Inflammatory macrophage treated with lipopolysaccharide for 4 hours (primary cell): ENCODE measurements at places on chromosomes 1 and 21.

DNA sequence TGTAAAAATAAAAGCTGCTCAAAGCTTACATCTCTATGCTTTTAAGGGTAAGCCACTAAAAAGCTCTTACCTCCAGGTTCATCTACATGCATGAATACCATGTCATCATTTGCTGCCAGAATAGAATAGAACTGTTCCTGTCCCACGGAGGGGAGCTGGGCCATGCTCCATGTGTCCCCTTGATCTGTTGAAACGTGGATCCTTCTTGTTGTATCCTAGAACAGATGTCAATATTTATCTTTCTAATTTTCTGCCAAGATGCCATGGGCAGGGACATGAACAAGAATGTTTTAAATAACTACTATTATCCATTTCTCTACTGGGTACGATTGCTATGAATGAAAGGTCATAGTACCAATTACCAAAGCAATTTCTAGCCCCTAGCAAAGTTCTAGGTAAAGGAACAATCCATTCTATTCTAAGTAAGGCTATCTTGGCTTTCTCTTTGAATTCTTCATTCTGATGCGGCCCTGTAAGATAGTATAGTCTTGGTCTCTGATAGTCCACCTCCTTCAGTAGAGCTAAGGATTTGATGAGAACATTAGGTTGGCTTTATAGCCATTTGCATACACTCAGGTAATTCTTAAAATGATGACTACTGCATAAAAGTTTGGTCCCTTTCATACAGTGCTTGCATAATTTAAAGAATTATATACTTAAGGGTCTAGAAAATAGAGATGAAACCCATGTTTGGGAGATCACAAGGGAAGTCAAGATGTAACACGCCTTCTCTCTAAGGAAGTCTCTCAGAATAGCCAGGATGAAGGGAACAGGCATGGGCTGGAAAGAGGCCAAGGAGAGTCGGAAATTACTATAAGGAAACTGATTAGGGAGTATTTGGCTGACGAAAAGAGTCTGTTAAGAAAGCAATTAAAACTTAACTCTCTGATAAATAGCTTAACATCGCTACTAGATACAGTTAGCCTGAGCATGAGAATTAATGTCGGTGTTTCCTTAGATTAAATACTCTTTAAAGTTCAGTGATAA, 35.4 kb upstream of the MYBPHL start:
- DNase-seq: no peak

GRCh38 chr1:110056285-110056683, 14.2 kb downstream of the ALX3 start:
- DNase-seq: no peak

DNA sequence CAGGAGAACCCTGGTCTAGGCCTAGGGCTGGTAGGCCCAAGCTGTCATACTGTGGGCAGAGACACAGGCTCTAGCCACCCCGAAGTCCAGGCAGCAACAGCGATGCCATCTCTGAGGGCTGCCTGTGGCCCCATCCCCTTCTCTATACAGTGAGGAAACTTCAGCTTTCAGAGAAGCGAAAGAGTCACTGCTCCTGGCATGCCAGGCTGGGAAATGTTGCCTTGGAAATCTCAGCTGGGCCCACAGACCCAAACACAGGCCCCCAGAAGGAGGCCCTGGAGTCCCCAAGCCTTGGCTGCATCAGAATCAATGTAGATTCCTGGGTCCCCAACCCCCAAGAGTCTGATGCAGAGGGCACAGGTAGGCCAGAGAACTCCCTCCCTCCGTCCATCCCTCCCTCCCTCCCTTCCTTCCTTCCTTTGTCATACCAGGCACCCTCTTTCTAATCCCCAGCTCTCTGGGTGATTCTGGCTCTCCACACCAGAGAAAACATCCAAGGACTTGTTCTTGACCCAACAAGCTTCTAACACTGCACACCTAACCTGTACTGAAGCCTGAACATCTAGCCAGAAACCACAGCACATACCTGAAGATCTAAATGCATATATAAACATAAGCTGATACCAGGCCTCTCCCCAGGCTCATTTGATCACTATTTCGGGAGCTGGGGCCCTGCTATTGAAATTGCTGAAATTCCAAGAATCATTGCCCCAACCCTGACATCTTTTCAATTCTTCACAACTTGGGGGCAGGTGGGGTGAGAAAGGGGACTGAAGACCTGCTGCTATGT, 143.2 kb upstream of the EDN2 start:
- DNase-seq: no peak

GRCh38 chr1:76492752-76493430, 374.4 kb upstream of the ST6GALNAC5 start:
- DNase-seq: peak; percentile 2

- no peak for DNase-seq
These were observed 85.6 kb downstream of the GDAP2 start for GRCh38 chr1:117843791-117844190.

DNA sequence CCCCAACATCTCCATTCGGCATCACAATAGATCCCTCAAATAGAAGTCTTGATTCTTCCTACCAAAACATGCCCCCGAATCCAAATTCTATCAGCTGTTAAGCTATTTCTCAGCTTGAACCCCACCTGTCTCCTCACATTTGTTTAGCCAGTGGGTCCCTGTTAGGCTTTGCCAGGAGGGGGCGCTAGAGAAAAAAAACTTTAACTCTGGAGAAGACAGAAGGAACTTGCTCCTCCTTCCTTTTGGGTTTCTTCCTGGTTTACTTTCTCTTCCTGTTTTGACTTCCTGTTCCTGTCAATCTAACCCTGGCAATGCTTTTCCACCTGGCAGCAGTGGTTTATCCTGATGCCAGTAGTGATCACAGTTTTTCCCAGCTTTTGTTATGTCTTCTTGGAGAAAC, 95.6 kb upstream of the KCNK1 start:
- DNase-seq: peak; percentile 26

GRCh38 chr21:30726726-30727125, 8.1 kb upstream of the KRTAP21-3 start:
- DNase-seq: no peak

GRCh38 chr1:218847089-218847768, 326.4 kb upstream of the LYPLAL1 start:
- no peak for DNase-seq

GRCh38 chr1:190479050-190479397, 1.4 kb upstream of the BRINP3 start:
- DNase-seq: no peak

GRCh38 chr1:201128476-201128875, 1.5 kb upstream of the ASCL5 start:
- DNase-seq: no peak

DNA sequence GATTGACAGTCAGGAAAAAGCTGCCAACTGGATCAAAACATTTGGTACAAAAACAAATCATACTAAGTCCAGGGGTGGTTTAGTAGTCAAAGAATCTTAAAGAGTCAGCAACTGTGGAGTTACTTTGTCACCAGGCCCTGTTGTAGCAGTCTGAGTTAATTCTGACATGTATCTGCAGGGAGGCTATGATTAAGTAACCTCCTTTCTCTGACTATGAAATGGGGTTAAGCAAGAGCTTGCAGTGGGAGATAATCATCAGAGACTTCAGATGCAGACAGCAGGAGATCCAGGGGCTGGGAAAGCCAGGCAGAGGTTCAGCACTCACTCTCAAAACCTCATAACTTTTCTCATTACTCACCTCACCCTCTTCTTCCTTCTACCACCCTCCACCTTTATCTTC, 99.2 kb upstream of the BTG3 start:
- DNase-seq: peak; percentile 50

DNA sequence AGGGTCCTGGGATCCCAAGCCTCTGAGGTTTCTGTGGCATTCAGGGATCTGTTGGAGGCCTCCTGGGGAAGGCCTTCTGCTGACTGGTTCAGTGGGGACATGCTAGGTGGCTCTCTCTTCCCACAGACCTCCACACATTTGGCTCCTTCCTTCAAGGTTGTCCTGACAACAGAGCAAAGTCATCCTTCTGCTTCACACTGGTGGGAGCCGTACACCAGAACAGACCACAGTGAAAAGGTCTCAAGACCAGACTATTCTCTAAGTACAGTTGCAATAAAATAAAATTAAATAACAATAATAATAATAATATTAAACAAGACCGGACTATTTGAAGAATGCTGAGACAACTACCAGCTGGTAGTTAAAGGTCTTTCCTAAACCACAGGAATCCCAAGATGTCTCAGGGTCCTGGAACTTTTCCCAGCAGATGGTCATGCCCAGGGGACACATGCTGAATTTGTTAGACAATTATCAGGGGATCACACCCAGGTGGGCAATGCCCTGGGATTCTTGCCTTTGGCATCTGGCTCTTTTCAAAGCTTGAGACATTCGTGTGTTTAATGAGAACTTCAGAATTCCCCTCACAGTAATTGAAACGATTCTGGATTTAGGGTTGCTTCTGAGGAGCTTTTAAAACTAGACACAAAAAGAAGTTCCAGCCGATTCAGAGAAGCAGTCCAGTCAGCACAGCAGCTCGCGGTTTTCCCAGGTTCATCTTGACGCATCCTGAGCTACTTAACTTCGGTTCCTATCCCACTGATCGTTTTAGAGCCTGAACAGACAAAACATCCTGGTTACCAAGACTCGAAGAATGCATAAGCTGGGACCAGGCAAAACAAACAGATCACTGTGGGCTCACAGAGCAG, 22.9 kb downstream of the HTR1D start:
- DNase-seq: no peak

DNA sequence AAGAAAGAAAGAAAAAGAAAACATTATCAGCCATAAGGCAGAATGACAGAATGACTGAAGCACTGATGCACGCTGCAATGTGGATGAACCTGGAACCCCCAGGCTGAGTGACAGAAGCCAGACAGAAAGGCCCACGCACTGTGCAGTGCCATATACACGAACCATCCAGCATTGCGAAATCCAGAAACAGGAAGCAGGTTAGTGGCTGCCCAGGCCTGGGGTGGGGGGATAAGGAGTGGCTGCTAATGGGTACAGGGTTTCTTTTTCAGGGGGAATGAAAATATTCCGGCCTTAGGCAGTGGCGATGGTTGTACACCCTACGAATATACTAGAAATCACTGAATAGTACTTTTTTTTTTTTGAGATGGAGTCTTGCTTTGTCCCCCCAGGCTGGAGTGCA, 57.0 kb downstream of the CHD5 start:
- DNase-seq: peak; percentile 80

- DNase-seq: no peak
These were observed 36.1 kb downstream of the DPH5 start for GRCh38 chr1:100989306-100990077.

- no peak for DNase-seq
These were observed 194.2 kb downstream of the LRRIQ3 start for GRCh38 chr1:74003806-74004205.

DNA sequence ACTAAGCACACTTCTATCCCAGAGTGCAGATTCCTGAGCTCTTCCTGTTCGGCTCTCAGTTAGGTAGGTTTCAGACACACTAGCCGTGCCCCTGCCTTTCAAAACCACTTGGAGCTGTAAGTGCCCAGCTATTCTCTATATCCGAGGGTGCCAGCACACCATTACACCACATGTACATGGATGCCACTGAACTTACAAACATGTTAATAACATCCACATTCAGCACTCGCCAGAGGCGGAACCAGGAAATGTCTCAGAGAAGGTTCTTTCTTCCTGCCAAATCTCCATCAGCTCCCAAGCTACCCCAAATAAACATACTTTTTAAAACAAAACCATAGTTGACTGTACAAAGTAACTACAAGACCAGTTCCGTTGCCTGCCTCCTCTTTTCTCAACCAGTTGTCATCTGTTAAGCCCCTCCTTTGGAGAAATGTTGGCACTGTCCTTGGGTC, 78.4 kb upstream of the CTTNBP2NL start:
- DNase-seq: no peak

GRCh38 chr1:180175806-180176205, 21.1 kb downstream of the QSOX1 start:
- no peak for DNase-seq

DNA sequence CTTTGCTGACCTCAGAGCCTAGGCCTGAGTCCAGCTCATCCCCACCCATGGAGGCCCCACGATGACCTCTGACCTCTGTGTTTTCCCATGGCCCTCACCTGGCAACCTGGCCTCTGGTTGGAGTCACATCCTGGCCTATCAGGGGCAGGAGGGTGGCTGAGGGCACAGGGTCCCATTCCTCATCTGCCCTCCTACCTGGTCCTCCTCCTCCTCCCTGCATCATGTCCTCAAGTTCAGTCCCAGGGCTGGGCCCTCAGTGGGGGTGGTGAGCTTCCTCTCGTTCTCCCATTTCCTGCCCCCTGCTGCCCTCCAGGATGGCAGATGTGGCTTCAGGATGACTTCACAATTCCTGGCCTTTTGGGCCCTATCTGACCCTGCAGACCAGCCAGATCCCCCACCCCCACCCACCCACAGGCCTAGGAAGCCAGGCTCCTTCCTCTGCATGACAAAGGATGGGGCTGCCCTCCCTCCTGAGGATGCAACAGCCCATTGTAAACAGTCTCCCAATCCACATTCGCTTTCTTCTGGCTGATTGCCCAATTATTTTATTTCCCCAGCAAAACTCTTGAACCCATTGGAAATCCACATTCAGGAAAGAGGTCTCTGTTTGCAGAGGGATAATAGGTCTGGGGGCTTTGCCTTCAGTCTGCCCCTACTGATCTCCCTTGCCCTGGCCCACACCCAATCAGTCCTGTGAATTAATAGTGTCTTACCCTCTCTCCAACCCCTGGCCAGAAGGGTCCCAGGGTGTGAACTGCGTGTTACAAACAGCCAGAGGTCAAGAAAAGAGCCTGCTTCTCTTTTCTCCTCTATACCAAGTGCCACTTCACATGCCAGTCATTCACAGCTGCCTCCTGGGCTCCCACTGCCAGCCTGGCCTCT, 10.3 kb upstream of the LEFTY1 start:
- no peak for DNase-seq

DNA sequence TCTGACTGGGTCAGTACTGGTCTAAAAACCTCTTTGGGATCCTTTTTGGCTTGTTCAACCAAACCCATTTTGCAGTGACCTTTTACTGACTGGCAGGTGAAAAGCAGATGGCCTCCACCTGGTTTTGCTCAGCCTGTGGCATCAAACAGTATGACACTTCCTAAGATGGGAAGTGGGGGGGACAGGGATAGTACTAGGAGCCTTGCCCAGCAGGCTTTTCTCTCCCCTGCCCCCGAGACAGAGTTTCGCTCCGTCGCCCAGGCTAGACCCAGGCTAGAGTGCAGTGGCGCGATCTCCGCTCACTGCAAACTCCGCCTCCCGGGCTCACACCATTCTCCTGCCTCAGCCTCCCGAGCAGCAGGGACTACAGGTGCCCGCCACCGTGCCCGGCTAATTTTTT, 18.3 kb downstream of the INTS3 start:
- DNase-seq: no peak

GRCh38 chr1:228697207-228698016, 37.9 kb upstream of the RHOU start:
- DNase-seq: peak; percentile 63

GRCh38 chr1:168509875-168510791, 33.7 kb downstream of the XCL2 start:
- peak; percentile 55 for DNase-seq

GRCh38 chr1:175820456-175821025, 77.1 kb upstream of the TNR start:
- DNase-seq: no peak

- DNase-seq: no peak
These were observed 32.7 kb upstream of the ASB17 start for GRCh38 chr1:75964760-75965408.

- peak; percentile 66 for DNase-seq
These were observed 123.3 kb upstream of the SLC45A1 start for GRCh38 chr1:8194481-8195227.
